ENCODE measurements at places on chromosomes 1 and 21. TPM values are rescaled to one million over a fixed set of nuclear protein-coding genes. Genes with fewer than 3 reads are reported as not detected.

The KLHL21 gene
- 11.9 TPM for polyA plus RNA-seq

The AMY2A gene
- not detected for polyA plus RNA-seq

The CFHR2 gene
- not detected for polyA plus RNA-seq

The URB2 gene
- polyA plus RNA-seq, result 14.5 TPM

The CAMK2N1 gene
- 1.8 TPM for polyA plus RNA-seq

The GJA8 gene
- polyA plus RNA-seq, result not detected

The OR2L5 gene
- not detected for polyA plus RNA-seq

The SMIM11 gene
- polyA plus RNA-seq, result 3.2 TPM

The TMEM82 gene
- polyA plus RNA-seq, result 3.5 TPM

The TMEM269 gene
- polyA plus RNA-seq, result 0.14 TPM

The UBE4B gene
- 24.5 TPM for polyA plus RNA-seq

The CYP4A22 gene
- 0.03 TPM for polyA plus RNA-seq

The ITSN1 gene
- polyA plus RNA-seq, result 60.8 TPM

The RASSF5 gene
- 0.82 TPM for polyA plus RNA-seq

The EDARADD gene
- 3.6 TPM for polyA plus RNA-seq

The COG2 gene
- 10.3 TPM for polyA plus RNA-seq

The KRTAP21-3 gene
- not detected for polyA plus RNA-seq

The PTPRU gene
- 33.8 TPM for polyA plus RNA-seq

The TAS1R1 gene
- polyA plus RNA-seq, result 0.17 TPM

The TMEM51 gene
- 12.6 TPM for polyA plus RNA-seq

The FAM177B gene
- 0.06 TPM for polyA plus RNA-seq

The ACBD6 gene
- polyA plus RNA-seq, result 52.5 TPM

The LCE3D gene
- not detected for polyA plus RNA-seq

The SMCP gene
- not detected for polyA plus RNA-seq

The BCL2L15 gene
- 0.36 TPM for polyA plus RNA-seq

The TNFSF4 gene
- 0.31 TPM for polyA plus RNA-seq

The FCN3 gene
- 0.35 TPM for polyA plus RNA-seq

The LCA5L gene
- polyA plus RNA-seq, result 0.20 TPM

The NHLH1 gene
- polyA plus RNA-seq, result 0.91 TPM

The LY9 gene
- polyA plus RNA-seq, result not detected

The COL11A1 gene
- polyA plus RNA-seq, result 4.0 TPM

The FCRL3 gene
- polyA plus RNA-seq, result not detected

The EEIG2 gene
- polyA plus RNA-seq, result 6.1 TPM

The TRABD2B gene
- 0.95 TPM for polyA plus RNA-seq

The LDLRAD2 gene
- polyA plus RNA-seq, result 0.48 TPM

The VAV3 gene
- 1.3 TPM for polyA plus RNA-seq

The HCN3 gene
- polyA plus RNA-seq, result 7.3 TPM

The DMBX1 gene
- polyA plus RNA-seq, result 0.23 TPM

The COL8A2 gene
- polyA plus RNA-seq, result 2.4 TPM

The PRDM16 gene
- 0.39 TPM for polyA plus RNA-seq

The PMF1 gene
- 337 TPM for polyA plus RNA-seq

The DYNLT5 gene
- 0.38 TPM for polyA plus RNA-seq

The LCE1E gene
- not detected for polyA plus RNA-seq

The SHISA4 gene
- 28.9 TPM for polyA plus RNA-seq

Measured in H1 (cell line).